Stimulated activated CD4-positive, alpha-beta T cell treated with anti-CD3 and anti-CD28 coated beads, Interleukin-1b, Interleukin-23, amount 100 ng/mL, for 24 hours (primary cell): ENCODE measurements at places on chromosomes 12 and 14.
A peak's percentile ranks its signal among the peaks of the same experiment; 100 is the strongest.

GRCh38 chr12:47356129-47356700, 276.5 kb upstream of the AMIGO2 start:
- DNase-seq = no peak

DNA sequence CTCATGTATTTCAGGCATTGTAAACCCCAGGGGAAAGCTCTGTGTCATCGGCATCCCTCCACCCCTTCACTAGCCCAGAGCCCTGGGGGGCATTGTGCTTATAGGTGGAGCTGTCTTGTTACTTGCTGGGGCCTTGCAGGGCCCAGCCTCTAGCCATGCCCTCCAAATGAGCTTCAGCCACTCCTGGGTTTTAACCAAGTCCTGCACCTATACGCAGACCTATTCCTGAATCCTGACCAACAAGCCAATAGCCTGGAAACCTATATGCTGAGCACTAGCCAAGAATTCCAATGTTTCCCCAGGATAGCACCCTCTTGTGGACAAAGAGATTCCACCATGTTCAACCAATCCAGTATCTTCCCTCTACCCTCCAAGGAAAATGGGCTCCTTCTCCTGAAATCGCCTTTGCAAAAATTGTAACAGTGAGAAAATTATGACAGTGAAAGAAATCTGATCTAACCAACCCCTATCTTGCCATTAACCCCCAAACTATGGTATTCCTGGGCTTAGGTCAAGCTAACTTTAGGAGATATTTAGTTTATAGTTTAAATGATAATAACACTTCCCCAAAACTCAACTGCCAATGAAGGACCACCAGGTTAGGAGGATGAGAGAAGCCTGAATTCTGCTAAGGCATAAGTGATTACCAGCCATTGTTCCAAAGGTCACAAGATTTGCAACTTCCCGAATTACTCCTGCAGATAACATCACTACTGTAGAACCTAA, 55.5 kb downstream of the TTC7B start:
- DNase-seq = no peak

DNA sequence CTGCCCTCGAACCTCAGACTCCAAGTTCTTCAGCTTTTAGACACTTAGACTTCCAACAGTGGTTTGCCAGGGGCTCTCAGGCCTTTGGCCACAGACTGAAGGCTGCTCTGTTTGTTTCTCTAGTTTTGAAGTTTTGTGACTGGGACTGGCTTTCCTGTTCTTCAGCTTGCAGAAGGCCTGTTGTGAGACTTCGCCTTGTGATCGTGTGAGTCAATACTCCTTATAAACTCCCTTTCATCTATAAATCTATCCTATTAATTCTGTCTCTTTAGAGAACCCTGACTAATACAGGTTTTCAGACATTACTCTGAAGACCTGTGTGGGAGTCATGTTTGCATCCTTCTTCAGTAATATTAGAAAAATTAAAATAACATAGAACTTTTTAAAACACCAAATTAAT, 289.1 kb downstream of the RMST start:
- DNase-seq = no peak

- DNase-seq = no peak
Observed at GRCh38 chr14:72630374-72630773, 263.5 kb downstream of the DPF3 start.

DNA sequence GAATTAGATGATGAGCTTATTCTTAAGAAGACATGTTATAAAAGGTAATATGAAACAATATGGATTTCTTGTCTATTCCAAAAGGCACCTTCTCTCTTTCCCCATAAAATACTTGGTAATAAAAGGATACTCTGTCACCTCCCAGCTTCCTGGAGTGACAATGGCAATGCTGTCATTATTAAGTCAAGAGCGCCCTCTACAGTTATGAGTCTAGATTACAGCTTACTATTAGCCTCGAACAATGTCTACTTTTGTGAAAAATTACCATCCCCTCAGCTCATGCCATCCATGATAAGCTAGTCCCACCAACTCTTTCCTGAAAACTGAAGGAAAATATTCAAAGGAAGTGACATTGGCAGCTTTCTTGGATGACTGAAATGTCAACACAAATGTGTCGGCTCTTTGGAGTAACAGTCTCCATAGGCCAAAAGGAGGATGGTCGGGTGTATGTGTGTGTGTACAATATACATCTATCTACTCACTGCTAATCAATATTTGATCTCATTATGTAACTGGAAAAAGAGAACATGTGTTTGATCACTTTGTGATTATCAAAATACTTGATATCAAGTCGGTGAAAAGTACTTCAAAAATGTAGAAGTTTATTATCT, 48.7 kb upstream of the CDKN3 start:
- no peak for DNase-seq

GRCh38 chr12:110109037-110109836, 14.9 kb upstream of the IFT81 start:
- DNase-seq = no peak

DNA sequence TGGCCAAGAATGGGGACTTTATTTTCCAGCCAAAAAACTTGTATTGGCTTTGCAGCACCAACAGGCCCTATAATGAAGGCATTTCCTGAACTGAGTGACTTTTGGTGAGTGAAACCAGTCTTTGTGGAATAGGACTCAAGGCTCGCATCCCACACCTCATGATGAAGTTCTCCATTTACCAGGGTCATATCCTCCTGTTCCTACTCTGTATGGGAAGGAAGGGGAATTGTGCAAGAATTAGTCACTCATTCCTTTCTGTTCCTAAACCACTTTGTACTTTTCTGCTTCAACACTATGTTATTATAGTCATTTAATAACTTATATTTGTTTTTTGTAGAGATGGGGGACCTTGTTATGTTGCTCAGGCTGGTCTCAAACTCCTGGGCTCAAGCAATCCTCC, 2.3 kb upstream of the SPATS2 start:
- DNase-seq = no peak

- no peak for DNase-seq
Observed at GRCh38 chr14:30204431-30204980, 276.9 kb upstream of the PRKD1 start.

- DNase-seq = no peak
Observed at GRCh38 chr12:120737557-120738251, 12.1 kb downstream of the ACADS start.

DNA sequence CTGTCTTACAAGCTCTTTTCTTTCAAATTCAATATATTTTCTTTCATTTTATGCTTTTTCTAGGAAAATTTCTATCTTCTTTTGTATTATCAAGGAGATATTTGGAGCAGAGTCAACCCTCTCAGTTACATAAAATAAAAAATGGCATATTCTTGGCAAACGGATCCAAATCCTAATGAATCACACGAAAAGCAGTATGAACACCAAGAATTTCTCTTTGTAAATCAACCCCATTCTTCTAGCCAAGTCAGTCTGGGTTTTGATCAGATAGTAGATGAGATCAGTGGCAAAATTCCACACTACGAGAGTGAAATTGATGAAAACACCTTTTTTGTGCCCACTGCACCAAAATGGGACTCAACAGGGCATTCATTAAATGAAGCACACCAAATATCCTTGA, 20.6 kb downstream of the PIK3C2G start:
- no peak for DNase-seq

DNA sequence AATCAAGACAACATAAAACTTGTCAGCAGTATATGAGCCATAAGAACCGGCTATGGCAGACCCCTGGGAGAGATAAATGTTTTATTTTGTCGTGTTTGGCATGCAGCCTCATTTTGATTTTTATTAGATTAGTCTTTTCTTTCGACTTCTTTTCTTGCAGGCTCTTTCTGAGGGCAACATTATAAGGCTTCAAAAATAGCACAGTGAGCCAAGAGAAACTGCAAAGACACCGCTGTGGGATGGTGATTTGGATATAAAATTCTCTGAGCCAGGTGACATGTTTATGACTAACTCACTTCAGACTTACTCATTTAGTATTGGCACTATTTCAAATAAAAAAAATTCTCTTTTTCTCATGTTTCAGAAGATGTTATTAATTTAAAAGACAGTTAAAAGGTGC, 96.8 kb upstream of the PKP2 start:
- no peak for DNase-seq

- DNase-seq = peak; percentile 20
Observed at GRCh38 chr12:54723379-54724256, 75.5 kb upstream of the DCD start.

- no peak for DNase-seq
Observed at GRCh38 chr12:108605000-108605689, 7.3 kb upstream of the TMEM119 start.

DNA sequence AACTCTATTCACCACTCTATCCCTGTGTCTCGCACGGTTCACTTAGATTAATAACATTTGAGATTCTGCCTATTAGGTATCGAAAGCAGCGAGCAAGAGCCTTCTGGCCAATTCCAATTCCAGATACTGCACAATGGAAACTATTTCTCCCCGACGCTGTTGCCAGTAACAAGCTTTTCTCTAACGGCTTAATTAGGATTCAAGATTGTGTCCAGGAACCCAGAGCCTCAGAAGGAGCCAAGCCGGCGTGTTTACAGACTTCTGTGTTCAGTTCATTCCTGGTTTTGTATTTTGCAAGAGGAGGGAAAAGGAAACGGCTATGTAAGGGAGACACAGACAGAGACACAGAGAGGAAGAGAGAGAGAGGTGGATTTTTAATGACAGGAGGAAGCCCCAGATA, 185.6 kb downstream of the DICER1 start:
- no peak for DNase-seq

DNA sequence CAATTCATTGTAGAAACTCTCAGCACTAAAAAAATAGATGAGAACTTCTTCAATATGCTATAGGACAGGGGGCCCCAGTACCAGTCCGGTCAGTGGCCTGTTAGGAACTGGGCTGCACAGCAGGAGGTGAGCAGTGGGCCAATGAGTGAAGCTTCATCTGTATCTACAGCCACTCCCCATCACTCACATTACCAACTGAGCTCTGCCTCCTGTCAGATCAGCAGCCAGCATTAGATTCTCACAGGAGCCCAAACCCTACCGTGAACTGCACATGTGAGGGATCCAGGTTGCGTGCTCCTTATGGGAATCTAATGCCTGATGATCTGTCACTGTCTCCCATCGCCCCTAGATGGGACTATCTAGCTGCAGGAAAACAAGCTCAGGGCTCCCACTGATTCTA, 15.7 kb upstream of the ANO2 start:
- no peak for DNase-seq

- no peak for DNase-seq
Observed at GRCh38 chr12:103586791-103587370, at the start of gene STAB2. Gene STAB2 (plus strand): TSS chr12:103587273. CDS start chr12:103587477, 204 bp downstream.

GRCh38 chr14:97280526-97280925, 483.3 kb downstream of the VRK1 start:
- DNase-seq = no peak

GRCh38 chr14:42200957-42201356, 594.3 kb downstream of the LRFN5 start:
- DNase-seq = no peak

DNA sequence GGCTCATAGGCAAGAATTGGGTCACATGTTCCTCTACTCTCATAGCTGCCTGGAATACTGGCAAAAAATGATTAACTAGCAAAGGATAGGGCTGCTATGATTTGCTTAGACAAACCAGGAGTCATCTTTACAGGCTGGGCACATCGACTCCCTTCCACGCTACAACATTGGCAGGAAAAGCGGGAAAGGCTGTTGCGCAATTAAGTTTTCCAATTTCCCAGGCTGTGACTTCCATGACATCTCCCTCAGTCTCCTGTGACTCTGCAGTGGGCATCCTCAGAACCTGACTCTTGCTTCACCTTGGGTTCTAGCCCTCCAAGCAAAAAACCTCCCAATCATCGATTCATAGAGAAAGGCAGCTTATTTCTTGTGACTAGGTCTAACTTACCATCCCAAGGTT, 184.5 kb upstream of the E2F7 start:
- DNase-seq = no peak

DNA sequence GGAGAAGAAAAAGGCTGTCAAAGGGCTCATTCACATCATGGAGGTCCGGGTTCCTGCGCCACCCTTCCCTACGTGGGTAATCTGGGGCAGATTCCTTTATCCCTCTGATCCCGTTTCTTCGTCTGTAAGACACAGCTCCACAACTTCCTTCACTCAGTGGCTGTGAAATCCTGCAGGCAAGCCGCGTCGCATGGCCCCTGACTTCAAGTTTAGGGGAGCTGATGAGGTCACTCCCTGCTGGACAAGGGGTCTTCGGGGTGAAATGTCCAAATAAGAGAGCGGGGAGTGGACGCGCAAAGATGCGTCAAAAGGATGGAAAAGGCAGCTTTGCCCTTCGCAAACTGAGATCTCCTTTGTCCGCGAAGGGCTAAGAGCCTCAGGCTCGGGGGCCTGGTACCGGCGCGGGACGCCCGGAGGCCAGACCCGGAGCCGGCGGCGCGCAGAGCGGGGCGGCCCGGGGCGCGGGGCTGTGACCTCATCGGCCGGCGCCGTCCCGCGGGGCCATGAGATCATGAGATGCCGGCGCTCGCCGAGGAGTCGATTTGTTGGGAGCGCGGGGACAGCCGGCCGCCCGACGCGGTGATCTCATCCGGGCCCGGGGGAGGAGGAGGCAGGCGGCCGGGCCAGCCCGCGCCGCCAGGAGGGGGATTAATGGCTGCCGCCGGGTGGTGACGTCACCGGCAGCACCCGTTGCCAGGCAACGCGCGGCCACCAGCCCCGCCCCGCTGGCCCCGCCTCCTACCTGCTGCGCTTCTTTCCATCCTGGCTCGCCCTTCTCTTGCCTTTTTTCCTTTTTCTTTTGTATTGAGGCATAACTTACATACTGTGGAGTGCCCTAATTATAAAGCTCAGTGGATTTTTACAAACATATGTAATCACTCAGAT, 62.1 kb downstream of the HRK start:
- peak; percentile 83 for DNase-seq

DNA sequence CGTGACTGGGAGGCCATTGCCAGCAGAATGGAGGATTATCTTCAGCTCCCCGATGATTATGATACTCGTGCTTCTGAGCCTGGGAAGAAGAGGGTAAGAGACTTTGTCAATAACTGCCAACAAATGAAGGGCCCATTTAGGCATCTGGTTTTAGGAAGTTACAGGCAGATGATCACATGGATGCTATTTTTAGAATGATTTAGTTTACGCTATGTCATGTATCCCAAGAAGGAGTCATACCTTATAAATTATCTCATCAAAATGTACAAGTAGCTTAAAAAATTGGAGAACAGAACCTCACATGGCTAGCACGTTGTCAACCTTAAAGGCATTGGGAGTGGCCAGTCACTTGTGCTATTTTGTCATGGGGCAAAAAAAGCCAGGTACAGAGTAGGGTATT, 46.7 kb downstream of the PROX2 start:
- DNase-seq = no peak

DNA sequence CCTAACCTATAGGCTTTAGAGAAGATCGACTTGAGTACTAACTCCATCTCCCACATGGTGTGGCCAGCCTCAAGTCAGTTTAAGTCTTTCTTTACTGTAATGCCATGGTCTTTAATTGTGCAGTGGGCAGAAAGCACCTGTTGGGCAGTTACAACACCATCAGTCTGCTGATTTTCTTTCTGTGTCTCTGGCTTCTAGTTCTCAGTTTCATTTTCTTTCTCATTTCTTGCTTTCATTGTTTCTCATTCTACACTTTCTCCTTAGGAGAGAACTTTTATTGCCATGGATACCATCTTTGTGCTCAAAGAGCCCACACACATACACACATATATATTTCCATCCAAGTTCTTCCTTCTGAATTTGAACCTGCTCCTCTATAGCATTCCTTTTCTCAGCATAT, 96.1 kb upstream of the SLC16A7 start:
- DNase-seq = no peak
